ENCODE measurements at places on chromosomes 3 and 15. TPM values are rescaled to one million over a fixed set of nuclear protein-coding genes. Genes with fewer than 3 reads are reported as not detected.

DNA sequence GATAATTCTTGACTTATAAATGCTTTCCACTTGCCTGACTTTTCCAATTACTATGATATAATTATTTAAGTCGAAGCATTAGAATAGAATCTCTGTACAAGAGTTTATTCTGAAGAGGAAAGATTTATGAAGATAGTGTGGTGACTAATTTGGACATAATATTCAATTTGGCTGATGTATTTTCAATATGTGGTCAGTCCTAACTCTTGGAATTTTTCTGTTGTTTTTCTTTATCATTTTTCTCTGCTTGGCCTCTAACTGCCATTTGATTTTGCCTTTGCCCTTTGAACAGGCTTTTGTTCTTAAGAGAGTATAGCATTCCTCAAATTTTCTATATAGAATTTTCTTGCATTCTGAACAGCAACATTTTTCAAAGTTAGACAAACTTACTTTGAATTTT, 2.6 kb upstream of the MDFIC2 start:
- no peak overlapping the region for H3K27ac ChIP-seq
- peaks cover 3% of the 10 kb centered on the region for H3K27me3 ChIP-seq
- no peaks in the 10 kb centered on the region for H3K4me1 ChIP-seq
- H3K36me3 ChIP-seq, result no peaks in the 10 kb centered on the region
- ATAC-seq, result no peak
- H3K4me3 ChIP-seq, result no peak overlapping the region

GRCh38 chr3:150721285-150722130, 17.8 kb upstream of the ERICH6 start:
- no peaks in the 10 kb centered on the region for H3K36me3 ChIP-seq
- H3K4me1 ChIP-seq, result peaks cover 22% of the 10 kb centered on the region
- no peaks in the 10 kb centered on the region for H3K27me3 ChIP-seq

- no peak overlapping the region for H3K4me3 ChIP-seq
- H3K27ac ChIP-seq, result no peak overlapping the region
- no peaks in the 10 kb centered on the region for H3K36me3 ChIP-seq
- ATAC-seq, result no peak
Measured at GRCh38 chr3:180063783-180064182, 27.0 kb upstream of the PEX5L start.

DNA sequence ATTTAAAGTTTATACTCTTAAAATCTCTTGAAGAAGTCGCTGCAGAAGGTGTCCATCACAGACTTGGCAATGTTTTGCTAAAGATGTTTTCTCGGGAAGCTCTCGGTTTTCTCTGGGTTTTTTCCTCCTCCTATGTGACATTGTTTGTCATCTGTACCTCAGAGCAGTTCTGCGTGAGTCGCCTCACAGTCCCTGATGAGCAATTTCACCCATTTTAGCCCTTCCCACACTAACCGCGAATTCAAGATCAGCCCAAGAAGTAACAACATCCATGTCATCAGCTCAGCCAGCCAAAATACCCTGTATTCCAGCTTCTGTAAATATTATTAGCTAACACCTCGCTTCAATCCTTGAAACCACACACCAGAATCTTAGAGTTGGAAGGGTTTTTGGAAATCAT, 224.3 kb upstream of the SETMAR start:
- no peak overlapping the region for H3K27ac ChIP-seq
- H3K36me3 ChIP-seq, result no peaks in the 10 kb centered on the region
- peak; percentile 46 for ATAC-seq
- no peaks in the 10 kb centered on the region for H3K4me1 ChIP-seq
- H3K4me3 ChIP-seq, result no peak overlapping the region
- no peaks in the 10 kb centered on the region for H3K27me3 ChIP-seq

GRCh38 chr15:85470563-85471271, 90.3 kb downstream of the AKAP13 start:
- no peak for ATAC-seq
- peaks cover 37% of the 10 kb centered on the region for H3K4me1 ChIP-seq
- H3K36me3 ChIP-seq, result no peaks in the 10 kb centered on the region
- H3K27ac ChIP-seq, result peak overlapping the region; percentile 21

DNA sequence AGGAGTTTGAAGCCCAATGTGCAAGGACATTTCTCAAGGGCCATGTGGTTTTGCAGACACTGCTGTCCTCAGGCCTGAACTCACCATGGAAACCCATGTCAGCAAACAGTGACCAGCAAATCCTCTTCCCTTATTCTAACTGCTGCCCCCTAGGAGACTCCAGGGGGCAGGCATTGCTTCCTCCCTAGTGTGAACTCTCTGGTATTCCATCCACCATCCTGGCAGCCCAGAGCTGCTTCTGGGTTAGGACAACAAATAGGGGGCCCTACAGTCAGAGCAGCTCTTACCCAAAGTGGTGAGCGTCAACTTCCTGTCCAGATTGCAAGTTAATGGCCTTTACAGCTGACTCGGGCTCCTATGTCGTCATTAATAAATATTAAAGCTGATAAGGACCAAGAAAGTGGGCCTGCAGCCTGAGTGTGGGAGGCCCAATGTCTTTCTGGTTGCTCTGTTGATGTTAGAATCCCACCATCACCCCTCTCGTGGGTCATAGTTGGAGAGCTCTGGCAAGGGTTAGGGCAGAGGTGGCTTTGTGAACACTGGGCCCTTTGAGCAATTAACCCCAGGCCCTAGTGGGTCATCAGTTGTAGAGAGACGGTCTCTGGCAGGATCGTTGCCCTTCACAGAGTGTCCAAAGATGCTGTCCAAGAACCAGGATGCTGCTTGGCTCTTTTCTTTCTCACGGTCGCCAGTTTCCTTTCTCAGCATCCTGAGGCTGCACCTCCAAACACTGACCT, 41.5 kb downstream of the TGM4 start:
- H3K4me1 ChIP-seq, result no peaks in the 10 kb centered on the region
- H3K27ac ChIP-seq, result no peak overlapping the region
- H3K27me3 ChIP-seq, result peaks cover 9% of the 10 kb centered on the region
- no peak for ATAC-seq

DNA sequence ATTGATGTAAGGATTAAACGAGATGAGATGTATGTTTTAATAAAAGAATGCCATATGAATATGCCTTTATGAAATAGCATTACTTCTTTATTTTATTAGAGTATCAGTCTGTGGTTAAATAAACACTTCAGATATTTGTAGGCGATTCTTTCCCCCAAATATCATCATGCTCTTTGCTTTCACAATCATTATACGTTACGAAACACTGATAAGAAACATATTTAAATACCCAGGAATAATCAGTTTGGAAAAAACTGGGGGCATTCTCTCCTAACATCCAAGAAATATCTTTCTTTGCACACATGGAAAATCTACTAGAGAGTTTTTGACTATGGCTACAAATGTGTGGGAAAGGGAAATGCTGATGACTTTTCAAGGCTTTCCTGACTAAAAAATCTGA, 4.4 kb upstream of the PLAAT1 start:
- no peak overlapping the region for H3K27ac ChIP-seq
- no peaks in the 10 kb centered on the region for H3K36me3 ChIP-seq
- no peaks in the 10 kb centered on the region for H3K4me1 ChIP-seq
- H3K27me3 ChIP-seq, result peaks cover 10% of the 10 kb centered on the region

DNA sequence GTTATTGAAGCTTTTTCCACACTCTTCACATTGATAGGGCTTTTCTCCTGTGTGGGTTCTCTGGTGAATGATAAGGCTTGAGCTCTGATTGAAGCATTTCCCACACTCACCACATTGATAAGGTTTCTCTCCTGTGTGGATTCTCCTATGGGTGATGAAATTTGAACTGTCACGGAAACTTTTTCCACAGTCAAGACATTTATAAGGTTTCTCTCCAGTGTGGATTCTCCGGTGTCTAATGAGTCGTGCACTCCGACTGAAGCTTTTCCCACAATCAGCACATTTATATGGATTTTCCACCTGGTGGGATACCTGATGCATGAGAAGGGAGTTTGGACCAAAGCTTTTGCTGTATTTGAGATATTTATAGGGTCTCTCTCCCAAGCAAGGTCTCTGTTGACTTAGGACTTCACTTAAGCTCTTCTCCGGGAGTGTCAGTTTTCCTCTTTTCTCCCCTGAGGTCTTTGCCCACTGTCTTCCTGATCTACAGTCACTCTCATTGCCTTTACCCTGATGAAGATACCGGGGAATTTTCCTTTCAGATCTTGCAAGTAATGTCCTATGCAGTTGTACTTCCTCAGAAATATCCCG, 9.4 kb downstream of the ZSCAN29 start:
- no peak for ATAC-seq
- H3K4me3 ChIP-seq, result no peak overlapping the region
- H3K27ac ChIP-seq, result no peak overlapping the region
- peaks cover 85% of the 10 kb centered on the region for H3K36me3 ChIP-seq
- no peaks in the 10 kb centered on the region for H3K27me3 ChIP-seq
- H3K4me1 ChIP-seq, result peaks cover 6% of the 10 kb centered on the region

GRCh38 chr3:44948239-44948638, 27.7 kb downstream of the ZDHHC3 start:
- peaks cover 24% of the 10 kb centered on the region for H3K36me3 ChIP-seq
- no peaks in the 10 kb centered on the region for H3K27me3 ChIP-seq
- H3K27ac ChIP-seq, result peak overlapping the region; percentile 14
- peaks cover 12% of the 10 kb centered on the region for H3K4me1 ChIP-seq
- no peak overlapping the region for H3K4me3 ChIP-seq

DNA sequence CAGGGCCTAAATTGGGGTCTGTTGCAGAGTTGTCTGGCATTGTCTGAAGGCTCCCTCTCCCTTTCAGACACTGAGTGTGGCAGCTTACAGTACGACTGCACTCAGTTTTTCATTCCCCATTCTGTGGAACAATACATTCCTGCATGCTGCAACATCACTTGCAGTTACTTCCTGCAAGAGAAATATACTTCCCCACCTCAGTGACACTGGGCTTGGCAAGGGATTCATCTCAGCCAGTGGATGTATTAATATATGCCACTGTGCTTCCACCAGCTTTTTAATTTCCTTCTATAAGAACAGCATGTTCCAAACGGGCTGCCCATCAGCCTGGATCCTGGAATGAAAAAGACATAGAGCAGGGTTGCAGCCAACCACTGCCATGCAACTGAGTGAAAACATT, 23.1 kb downstream of the B3GALNT1 start:
- peaks cover 3% of the 10 kb centered on the region for H3K27me3 ChIP-seq
- no peak overlapping the region for H3K27ac ChIP-seq
- peaks cover 8% of the 10 kb centered on the region for H3K36me3 ChIP-seq
- no peak overlapping the region for H3K4me3 ChIP-seq
- no peak for ATAC-seq

DNA sequence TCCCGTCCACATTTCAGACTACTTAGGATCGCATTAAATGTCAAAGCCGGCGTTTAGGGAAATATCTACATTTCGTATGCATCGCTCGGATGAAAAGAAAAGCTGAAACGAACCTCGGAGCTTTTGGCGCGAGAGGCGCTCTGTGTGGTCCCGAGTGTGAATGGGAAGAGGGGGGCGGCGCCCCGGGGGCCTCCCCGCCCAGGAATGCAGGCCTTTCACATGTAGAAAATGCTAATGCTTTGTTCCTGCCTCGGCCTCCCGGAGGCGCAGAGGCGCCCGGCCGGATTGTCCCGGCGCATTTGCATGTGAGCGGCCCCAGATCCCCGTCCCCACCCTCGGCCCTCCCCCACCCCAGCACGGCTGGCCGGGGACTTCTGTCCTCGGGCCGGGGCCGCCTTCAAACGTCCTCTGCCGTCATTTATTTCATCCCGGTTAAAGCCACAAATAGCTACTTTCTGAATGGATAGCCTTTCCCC, 37.0 kb upstream of the TRIM71 start:
- H3K27me3 ChIP-seq, result peaks cover 6% of the 10 kb centered on the region
- H3K27ac ChIP-seq, result no peak overlapping the region
- H3K36me3 ChIP-seq, result no peaks in the 10 kb centered on the region
- H3K4me1 ChIP-seq, result peaks cover 11% of the 10 kb centered on the region

EIF3J gene
- 99.1 TPM for total RNA-seq

DNA sequence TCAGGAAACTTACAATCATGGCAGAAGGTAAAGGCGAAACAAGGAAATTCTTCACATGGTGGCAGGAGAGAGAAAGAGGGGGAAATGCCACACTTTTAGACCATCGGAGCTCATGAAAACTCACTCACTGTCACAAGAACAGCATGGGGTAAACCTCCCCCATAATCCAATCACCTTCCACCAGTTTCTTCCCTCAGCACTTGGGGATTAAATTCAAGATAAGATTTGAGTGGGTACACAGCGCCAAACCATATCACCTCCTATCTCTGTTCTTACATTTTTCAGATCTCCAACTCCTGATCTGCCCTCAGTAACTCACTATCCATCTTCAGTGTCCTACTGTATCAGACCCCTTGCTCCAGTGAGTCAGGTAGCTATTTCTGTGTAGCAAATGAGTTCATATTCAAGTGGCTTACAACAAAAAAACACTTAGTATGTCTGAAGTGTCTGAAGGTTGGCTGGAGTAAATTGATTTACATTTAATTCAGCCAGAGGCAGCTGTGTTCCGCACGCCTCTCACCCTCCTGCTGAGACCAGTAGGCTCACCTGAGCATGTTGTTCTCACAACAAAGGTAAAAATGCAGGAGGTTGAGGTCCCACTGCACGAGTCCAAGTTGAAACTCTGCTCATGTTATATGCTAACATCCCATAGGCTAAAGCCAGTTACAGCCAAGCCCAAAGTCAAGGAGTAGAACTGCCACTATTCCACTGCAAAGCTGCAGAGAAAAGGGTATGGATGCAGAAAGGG, 180.7 kb upstream of the LMCD1 start:
- no peak overlapping the region for H3K27ac ChIP-seq
- H3K4me1 ChIP-seq, result no peaks in the 10 kb centered on the region
- no peak overlapping the region for H3K4me3 ChIP-seq
- peaks cover 5% of the 10 kb centered on the region for H3K27me3 ChIP-seq

IL5RA gene
- total RNA-seq, result 0.79 TPM

DNA sequence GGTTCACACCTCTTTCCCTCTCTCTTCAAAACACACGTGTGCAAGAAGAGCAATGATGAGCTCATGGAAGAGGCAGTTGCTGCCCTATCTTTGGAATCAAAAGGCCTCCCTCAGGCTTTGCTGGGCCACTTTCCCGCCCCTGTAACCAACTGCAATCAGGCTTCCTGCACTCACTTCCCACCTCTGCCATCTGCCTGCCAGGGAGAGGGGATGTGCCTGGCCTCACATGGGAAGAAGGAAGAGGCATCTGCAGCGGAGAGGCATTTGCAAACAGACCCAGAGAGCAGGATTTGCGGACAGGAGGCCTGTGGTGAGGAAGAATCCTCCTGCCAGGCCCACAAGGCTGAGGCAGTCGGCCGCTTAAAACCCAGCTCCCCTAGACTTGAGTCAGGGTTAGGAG, 175.6 kb upstream of the ATP10A start:
- ATAC-seq, result no peak
- H3K27ac ChIP-seq, result no peak overlapping the region
- H3K4me3 ChIP-seq, result no peak overlapping the region
- H3K27me3 ChIP-seq, result peaks cover 41% of the 10 kb centered on the region
- no peaks in the 10 kb centered on the region for H3K36me3 ChIP-seq
- no peaks in the 10 kb centered on the region for H3K4me1 ChIP-seq

DNA sequence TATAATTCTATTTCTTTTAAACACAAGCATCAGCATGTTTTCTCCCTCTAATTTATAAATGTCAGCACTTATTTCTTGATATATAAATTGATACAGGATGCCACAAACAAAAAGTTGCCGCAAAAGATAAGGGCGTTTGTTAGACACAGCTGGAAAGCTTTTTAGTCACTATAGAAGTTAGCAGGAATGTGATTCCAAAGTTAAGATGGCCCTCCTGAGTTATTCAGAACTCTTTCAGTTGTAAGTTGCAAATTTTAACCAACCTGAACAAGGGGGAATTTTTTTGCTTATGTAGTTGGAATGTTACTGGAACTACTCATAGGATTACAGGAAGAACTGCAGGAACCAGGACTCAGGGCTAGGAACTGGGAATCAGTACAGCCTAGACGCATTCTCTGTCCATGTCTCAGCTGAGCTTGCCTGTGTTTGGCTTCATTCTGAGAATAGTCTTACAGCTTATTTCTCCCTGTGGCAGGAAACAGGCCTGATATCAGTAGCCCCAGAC, 166.3 kb downstream of the VGLL4 start:
- H3K4me1 ChIP-seq, result no peaks in the 10 kb centered on the region
- H3K27ac ChIP-seq, result no peak overlapping the region
- no peaks in the 10 kb centered on the region for H3K27me3 ChIP-seq
- H3K36me3 ChIP-seq, result no peaks in the 10 kb centered on the region
- no peak overlapping the region for H3K4me3 ChIP-seq
